ENCODE measurements at places on chromosomes 7 and 10. TPM values are rescaled to one million over a fixed set of nuclear protein-coding genes. Genes with fewer than 3 reads are reported as not detected.

- H3K27ac ChIP-seq = no peak overlapping the region
- DNase-seq = no peak
- H3K36me3 ChIP-seq = no peaks in the 10 kb centered on the region
- H3K4me3 ChIP-seq = no peak overlapping the region
- no peaks in the 10 kb centered on the region for H3K4me1 ChIP-seq
Observed at GRCh38 chr7:108813251-108814014, 243.8 kb downstream of the DNAJB9 start.

DNA sequence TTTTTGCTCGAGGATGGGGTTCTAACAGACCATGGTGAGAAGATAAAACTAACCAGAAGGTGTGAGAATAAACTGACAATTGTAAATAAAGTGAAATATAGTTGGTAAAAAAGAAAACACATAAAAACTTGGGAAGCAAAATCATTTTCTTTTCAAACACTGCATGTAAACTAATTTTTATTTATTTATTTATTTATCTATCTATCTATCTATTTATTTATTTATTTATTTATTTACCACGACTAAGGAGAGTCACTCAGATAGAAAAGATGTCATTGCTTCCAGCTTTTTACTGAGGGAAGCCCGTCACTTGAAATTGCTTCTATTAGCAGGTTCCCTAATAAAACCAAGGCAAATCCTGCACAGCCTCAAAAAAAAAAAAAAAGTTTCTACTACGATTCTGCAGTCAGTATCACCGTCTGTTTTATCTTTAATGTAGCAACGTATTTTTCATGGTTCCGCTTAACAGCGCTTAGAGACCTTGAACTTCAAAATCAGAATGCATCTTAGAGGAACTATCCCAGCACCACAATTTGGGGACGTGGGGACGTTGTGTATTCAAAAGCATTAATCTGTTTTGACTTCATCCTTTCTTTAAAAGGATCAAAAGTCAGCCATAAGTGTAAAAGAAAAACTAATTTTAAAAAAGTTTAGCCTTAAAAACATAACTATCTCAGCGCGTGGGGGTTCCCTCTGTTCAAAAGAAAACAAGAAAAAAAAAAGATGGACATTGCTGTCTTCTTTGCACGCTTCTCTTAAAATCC is 33.3 kb upstream of the EBLN1 start:
- no peaks in the 10 kb centered on the region for H3K4me1 ChIP-seq
- no peaks in the 10 kb centered on the region for H3K36me3 ChIP-seq
- no peak overlapping the region for H3K27ac ChIP-seq
- DNase-seq = no peak

DLX6 gene
- total RNA-seq = not detected

GRCh38 chr10:35639728-35640401 is 2.2 kb downstream of the FZD8 start:
- H3K27me3 ChIP-seq = peaks cover 14% of the 10 kb centered on the region
- peak; percentile 68 for DNase-seq
- no peaks in the 10 kb centered on the region for H3K36me3 ChIP-seq
- peaks cover 53% of the 10 kb centered on the region for H3K4me1 ChIP-seq

ETV1 gene
- total RNA-seq = 36.8 TPM

RASA4B gene
- total RNA-seq = 0.99 TPM

DNA sequence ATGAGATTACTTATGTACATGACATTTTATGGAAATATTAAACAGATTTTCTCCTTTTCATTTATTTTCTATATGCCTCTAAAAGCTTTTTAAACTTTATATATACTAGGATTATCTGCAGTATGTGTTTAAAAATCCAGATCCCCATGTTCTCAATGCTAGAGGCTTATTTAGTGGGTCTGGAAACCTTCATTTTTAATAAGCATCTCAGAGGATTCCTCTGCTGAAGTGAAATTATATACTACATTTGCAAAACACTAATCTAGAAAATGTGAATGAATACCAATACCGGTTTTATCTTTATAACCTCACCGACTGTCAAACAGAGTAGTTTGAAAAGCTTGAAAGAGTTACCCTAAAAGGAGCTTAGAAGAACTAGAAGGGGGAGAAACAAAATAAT is 863.8 kb upstream of the ZWINT start:
- no peak overlapping the region for H3K4me3 ChIP-seq
- peaks cover 21% of the 10 kb centered on the region for H3K4me1 ChIP-seq
- H3K36me3 ChIP-seq = no peaks in the 10 kb centered on the region
- no peak for DNase-seq
- H3K27ac ChIP-seq = no peak overlapping the region

DNA sequence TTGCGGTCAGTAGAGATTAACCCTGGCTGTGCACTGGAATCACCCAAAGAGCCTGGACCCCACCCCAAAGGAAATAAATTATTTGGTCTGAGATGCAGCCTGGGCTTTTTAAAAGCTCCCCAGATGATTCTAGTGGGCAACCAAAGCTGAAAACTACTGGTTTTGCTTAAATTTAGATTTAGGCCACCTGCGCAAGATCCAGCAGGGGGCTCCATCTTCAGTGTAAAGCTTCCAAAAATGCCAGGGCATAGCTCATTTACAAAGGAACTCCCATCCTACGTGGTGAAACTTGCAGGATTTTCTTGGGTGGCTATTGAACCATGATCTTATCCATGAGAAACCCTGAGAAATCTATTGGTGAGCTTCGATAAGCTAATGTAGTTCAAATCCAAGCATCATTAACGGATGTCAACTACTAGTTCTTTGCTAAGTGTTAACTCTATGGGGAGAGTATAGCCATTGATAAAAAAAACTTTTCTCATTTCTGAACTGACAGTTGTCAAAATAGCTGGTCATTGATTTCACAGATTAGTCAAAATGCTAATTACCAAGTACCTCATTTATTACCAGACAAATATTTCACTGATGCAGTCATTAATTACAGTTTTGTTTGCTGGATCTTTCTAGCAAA is 315.3 kb downstream of the LHFPL3 start:
- no peaks in the 10 kb centered on the region for H3K36me3 ChIP-seq
- DNase-seq = peak; percentile 64
- no peaks in the 10 kb centered on the region for H3K4me1 ChIP-seq

CALML3 gene
- total RNA-seq = not detected

DNA sequence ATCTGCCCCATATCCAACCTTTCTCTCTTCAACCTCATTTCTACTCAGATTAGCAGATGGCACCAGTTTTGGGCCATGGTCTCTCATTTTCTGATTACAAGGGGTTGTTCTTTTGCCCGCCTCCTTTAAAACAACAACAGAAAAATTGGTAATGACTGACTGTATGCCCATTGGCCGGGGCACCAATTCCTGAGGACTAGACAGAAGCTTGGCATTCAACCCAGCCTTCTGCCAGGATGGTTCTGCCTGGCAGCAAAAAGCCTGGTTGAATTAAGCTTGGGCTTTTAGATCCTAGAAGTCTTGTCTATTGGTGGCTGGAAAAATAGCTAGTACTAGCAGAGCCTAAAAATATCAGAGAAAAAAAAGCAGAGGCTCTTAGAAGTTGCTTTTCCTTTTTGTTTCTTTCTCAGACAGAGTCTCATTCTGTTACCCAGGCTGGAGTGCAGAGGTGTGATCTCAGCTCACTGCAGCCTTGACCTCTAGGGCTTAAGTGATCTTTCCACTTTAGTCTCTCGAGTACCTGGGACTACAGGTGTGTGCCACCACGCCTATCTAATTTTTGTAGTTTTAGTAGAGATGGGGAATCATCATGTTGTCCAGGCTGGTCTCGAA is 402.6 kb downstream of the AUTS2 start:
- no peak for DNase-seq
- no peaks in the 10 kb centered on the region for H3K27me3 ChIP-seq
- H3K27ac ChIP-seq = no peak overlapping the region

GDF2 gene
- total RNA-seq = 0.19 TPM

DNA sequence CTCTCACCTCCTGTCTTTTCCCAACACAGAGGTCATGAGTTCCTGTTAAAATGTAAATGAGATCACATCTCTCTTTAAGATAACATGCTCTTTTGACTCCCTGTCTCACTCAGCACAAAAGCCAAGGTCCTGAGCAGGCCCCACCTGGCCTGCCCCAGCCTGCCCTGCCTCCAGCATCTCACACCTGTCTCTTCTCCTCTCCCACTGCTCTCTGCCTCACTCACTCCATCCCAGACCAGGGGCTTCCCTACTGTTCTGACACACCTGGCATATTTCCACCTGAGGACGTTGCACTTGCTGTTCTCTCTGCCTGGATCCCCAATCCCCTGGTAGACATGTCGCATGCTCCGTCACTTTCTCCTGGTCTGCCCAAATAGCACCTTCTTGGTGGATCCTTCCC is 285.0 kb upstream of the ZMIZ1 start:
- no peaks in the 10 kb centered on the region for H3K36me3 ChIP-seq
- no peak for DNase-seq
- H3K27ac ChIP-seq = no peak overlapping the region
- H3K27me3 ChIP-seq = peaks cover 3% of the 10 kb centered on the region
- no peak overlapping the region for H3K4me3 ChIP-seq
- H3K4me1 ChIP-seq = no peaks in the 10 kb centered on the region

DNA sequence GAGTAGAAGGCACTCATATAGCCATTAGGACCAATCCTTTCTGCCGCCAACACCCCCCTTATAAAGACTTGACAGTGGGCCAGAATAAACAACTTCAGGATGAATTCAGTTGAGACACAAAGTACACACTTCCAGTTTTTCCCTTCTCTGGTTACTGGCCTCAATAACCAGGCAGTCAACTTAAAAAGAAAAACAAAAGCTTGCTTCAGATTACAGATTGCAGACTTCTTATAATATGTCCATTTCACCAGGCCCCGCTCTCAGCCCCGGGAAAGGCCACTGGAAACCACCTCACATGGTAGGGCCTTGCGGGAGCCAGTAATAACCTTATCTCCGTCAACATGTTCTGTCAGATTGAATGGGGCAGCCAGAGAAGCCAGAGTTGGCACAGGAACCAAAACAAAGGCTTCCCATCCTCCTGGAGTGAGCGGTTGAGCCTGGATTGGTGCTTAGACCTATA is 108.8 kb downstream of the EGFR start:
- no peak overlapping the region for H3K27ac ChIP-seq
- H3K4me1 ChIP-seq = peaks cover 17% of the 10 kb centered on the region
- H3K4me3 ChIP-seq = no peak overlapping the region
- DNase-seq = no peak
- H3K36me3 ChIP-seq = no peaks in the 10 kb centered on the region

DNA sequence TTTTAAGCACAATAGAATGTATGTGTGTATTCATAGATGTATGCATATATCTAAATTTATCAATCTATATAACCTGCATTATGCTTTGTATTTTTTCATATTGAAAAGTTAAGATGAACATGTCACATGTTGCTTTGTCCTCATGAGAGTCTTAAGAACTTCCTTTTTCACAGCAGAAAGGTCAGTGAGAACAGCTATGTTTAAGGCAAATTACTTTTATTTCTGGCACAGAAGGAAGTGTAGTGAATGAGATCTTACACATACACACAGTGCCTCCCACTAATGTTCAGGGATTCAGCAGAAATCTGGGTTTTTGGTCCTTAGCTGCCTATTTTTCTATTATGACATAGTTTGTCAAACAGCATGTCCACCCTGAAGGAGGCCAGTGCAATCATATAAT is 134.8 kb downstream of the TMEM26 start:
- no peak for DNase-seq
- no peaks in the 10 kb centered on the region for H3K36me3 ChIP-seq
- no peak overlapping the region for H3K27ac ChIP-seq
- no peak overlapping the region for H3K4me3 ChIP-seq
- no peaks in the 10 kb centered on the region for H3K4me1 ChIP-seq

DNA sequence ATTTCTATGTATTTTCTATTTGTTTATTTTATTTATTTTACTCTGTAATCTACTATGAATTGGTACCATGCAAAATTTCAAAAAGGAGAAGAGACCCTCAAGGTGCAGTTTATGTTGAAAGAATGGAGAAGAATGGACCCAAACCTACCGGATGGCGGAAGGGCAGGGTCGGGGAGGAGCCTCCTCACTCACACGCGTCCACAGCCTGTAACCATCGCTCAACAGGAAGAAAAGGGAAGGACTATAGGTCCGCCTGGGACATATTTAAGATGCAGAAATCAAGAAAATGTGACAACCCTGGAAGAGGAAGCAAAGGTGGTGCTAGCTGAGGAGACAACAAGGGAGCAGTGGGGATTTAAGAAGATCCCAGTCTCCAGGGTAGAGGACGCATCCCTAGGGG is 158.4 kb downstream of the COBL start:
- no peaks in the 10 kb centered on the region for H3K36me3 ChIP-seq
- H3K4me3 ChIP-seq = no peak overlapping the region
- H3K27ac ChIP-seq = no peak overlapping the region
- H3K27me3 ChIP-seq = no peaks in the 10 kb centered on the region
- H3K4me1 ChIP-seq = no peaks in the 10 kb centered on the region

DNA sequence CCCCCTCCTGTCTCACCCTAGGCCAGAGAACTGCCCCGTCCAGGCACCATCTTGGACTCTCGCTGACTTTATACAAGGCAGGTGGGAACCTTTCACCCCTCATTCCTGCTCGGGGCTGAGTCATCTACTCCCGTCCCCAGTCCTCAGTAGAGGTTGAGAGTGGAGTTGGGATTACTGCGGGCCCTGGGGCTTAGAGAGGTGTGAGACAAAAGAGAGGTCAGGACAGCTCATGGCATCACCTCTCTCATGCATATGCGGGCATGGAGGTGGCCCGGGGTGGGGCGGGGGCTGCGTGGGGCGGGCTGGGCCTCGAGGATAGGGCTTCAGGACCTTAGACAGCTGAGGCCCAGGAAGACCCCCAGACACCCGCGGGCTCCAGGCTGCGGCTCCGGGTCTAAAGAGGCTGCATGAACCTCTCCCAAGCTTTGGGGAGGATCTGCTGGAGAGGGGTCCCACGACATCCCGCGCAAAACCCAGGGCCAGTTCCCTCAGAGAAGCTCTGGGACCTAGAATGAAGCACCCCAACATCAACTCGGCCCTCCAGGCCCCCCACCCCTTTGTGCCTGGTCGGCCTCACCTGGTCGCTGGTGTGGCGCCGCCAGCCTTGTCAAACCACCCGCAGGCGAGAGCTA is 317 bp downstream of the PDZD7 start:
- H3K27me3 ChIP-seq = peaks cover 70% of the 10 kb centered on the region
- peak overlapping the region; percentile 40 for H3K4me3 ChIP-seq
- H3K4me1 ChIP-seq = peaks cover 47% of the 10 kb centered on the region
- DNase-seq = peak; percentile 60
- no peak overlapping the region for H3K27ac ChIP-seq
- no peaks in the 10 kb centered on the region for H3K36me3 ChIP-seq

ALOX5 gene
- 0.96 TPM for total RNA-seq
